Activated CD4-positive, alpha-beta T cell treated with anti-CD3 and anti-CD28 coated beads, Interleukin-2, amount 50 U/mL, for 16 hours (primary cell): ENCODE measurements at places on chromosomes 7 and 10.

- no peak for DNase-seq
Measured at GRCh38 chr10:130751851-130752250, 559.7 kb downstream of the TCERG1L start.

DNA sequence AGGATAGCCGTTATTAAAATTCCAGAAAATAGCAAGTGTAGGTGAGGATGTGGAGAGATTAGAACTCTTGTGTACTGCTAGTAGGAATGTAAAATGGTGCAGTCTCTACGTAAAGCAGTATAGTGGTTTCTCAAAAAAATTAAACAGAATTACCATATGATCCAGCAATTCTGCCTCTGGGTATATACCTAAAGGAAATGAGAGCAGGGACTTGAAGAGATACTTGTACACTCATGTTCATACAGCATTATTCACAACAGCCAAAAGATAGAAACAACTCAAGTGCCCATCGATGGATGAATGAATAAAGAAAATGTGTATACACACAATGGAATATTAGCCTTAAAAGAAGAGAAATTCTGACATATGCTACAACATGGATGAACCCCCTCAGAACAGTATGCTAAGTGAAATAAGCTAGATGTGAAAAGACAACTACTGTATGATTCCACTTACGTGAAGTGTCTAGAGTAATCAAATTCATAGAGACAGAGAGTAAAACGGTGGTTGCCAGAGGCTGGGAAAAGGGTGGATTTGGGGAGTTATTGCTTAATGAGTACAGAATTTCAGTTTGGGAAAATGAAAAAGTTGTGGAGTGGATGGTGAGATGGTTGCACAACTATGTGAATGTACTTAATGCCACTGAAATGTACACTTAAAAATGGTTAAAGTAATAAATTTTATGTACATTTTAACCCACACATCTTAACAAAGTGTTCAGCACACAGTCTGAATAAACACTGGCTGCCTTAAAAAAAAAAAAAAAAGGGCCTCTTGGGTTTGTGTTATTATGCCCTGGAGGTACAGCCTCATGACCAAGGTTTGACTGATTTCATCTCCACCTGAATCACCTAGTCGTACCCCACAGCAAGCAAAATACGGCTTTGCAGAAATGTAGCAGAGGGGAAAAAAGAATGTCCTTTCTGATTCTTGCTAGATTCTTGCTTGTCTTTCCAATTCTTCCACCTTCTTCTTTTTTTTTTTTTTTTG lies 26.2 kb downstream of the BUB3 start:
- DNase-seq: no peak

DNA sequence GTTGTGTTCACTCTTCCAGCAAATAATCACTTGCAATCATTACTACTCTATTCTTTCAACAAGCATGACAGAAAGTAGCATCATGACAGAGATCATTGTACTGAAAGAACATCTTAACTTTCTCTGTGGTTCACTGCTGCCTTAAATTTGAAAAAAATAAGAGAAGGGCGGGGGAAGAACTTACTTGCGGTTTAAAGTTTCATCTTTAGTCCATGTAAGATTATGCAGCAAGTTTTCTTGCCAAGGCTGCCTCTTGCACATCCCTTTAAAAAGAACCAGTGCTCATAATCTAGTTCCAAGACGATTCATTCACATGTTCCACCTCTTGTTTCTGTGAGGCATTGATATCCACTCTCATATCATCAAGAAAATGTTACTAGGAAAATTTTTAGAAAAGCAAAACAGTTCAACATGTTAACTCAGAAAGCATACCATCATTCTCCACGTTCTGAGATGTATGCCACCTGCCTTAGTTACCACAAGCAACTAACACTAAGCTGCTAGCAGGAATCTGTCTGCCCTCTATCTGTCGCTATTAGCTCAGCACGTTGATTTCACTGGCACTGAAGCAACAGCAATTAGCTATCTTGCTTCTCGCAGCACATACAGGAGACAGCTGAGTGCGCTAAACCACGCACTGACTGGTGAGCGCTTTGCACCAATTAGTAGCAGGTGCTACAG lies at the start of gene PCDH15:
TSS of gene PCDH15 (minus strand) at position 491 of the 681 bp plus-strand sequence. CDS start 136,969 bp downstream, outside the sequence.
- no peak for DNase-seq

DNA sequence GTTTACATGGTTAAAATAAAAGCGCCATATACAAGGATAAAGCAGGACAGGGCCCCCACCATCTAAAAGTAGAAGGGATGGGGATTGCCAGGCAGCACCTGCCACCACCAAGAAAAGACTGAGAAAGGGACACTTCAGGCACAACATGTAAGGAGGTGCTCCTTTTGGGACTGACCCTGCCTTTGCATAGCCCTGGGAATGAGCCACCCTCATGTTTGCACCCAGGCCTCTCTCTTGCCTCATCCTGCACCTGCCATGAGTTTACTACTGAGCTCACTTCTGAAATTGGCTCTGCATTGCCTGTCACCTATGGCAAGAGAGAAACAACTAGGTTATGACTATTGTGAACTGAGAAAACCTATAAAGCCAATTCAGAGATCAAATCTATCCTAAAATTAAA lies 489.7 kb downstream of the KCNMA1 start:
- no peak for DNase-seq

- DNase-seq: no peak
Measured at GRCh38 chr7:141097430-141097829, 23.6 kb downstream of the TMEM178B start.

- no peak for DNase-seq
Measured at GRCh38 chr10:63337455-63338251, 128.1 kb downstream of the JMJD1C start.

GRCh38 chr7:50792342-50793119 lies 9.8 kb upstream of the GRB10 start:
- no peak for DNase-seq

DNA sequence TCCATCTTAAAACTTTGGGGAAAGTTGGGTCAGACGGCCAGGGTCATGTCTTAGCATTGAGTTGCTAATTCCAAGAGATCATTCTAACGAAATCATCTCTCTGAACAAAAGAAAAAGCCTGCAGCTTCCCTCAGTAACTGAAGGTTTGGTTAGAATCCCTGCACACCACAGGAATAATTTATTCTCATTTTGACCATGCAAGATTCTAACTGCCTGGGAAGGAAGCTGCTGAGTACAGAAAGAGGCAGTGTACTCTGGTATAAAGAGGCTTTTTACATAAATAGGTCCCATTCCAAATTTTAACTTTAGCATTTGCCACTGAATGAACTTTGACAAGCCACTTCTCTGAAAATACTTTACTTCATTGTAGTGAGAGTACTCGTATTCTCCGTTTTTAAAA lies 76.9 kb upstream of the RSBN1L start:
- DNase-seq: no peak

- DNase-seq: no peak
Measured at GRCh38 chr7:148570510-148570909, 20.1 kb upstream of the C7orf33 start.

- DNase-seq: no peak
Measured at GRCh38 chr7:153847828-153848227, 204.4 kb upstream of the DPP6 start.

- DNase-seq: no peak
Measured at GRCh38 chr7:66076462-66077329, 1.1 kb downstream of the ASL start.

GRCh38 chr7:113548137-113548536 lies 370.7 kb downstream of the PPP1R3A start:
- DNase-seq: no peak

DNA sequence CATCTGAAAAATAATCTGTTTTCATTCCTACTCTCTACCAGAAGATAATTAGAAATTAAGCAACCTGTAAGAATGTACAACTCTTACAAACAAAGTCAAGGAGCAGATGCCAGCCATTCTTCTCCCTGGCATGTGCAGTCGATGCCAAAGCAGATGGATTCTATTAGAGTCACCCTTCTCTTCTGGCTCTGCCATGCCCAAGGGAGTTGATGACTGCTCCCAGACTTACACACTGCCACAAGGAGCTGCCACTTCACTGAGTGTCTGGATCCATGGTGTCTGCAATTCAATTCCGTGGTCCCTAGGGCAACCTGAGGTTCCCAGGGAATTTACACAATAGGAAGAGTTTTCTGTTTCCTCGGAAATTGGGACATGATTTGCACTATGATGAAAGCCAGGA lies 89.1 kb upstream of the IFRD1 start:
- DNase-seq: no peak

GRCh38 chr7:73861305-73861704 lies 346 bp downstream of the TMEM270 start:
- DNase-seq: no peak

DNA sequence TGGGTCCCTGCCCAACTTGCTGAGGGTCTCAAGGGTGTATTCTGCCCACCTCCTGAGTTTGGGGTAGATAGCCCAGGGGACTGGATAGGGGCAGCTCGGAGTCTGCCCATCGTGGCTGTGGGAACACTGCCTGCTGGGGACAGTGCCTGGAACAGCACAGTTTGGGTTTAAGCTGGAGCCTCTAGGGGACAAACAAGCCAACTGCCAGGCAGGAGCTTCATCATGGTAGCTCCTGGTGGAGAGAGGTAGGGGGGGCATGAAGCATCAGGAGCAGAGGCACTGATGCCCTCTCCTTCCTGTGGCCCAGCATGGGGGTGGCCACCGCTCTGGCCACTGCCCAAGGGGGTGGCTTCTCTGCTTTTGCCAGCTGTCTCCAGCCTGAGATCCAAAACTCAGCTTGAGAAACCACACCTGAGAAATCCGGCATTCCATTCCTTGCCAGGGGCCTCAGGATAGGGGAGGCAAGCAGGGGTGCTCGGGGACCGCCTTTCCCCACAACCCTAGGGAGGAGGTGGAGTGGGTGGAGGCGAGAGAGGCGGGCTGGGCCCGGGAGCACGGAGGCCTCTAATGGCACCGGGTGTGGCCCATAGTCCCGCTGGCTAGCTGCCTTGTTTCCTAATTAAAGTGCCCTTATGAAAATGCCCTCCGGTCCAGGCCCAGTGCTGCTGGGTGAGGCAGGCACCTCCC lies 47.6 kb downstream of the UNC5B start:
- DNase-seq: no peak

DNA sequence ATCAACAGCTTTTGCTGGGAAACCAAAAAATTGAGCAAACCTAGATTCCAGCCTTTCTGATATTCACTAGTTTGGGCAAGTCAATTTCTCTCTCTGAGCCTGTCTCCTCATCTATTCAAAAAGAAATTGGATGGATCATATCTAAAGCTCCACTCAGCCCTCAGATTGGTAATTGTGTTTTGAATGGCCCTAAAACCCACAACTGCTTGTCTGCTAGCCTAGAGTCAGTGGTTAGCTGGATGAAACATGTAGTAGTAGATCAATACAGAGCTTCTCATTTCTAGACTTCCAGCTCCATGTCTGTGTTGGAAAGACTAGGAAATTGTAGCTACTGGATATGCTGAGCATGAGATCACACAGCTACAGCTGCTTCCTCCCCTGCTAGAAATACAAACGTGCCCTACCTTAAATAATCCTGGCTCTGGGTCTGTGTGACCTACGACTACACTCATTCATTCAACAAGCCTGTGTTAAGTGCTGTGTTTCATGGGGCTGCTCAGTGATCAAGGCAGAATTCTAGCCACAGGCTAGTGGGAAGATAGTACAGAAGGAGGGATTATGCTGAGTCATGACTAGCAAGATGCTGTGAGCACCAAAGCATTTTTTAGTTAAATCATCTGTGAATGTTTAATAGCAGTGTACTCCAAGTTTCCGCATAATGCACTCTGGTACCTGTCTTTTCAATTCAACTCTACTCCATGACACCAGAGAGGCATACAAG lies 15.7 kb downstream of the DNTT start:
- DNase-seq: no peak

- no peak for DNase-seq
Measured at GRCh38 chr7:50659329-50659965, 94.2 kb upstream of the DDC start.

GRCh38 chr10:15348579-15348978 lies 22.5 kb downstream of the FAM171A1 start:
- no peak for DNase-seq

- peak; percentile 42 for DNase-seq
Measured at GRCh38 chr10:98414932-98415730, at the start of gene PYROXD2. TSS of gene PYROXD2 (minus strand) at chr10:98415182. CDS start at chr10:98415135, 47 bp downstream.

GRCh38 chr7:79352323-79352722 lies 101.1 kb downstream of the MAGI2 start:
- no peak for DNase-seq

- DNase-seq: no peak
Measured at GRCh38 chr10:128812000-128812399, 655.0 kb upstream of the MGMT start.

GRCh38 chr7:823649-824048 lies 8.6 kb upstream of the SUN1 start:
- DNase-seq: no peak

- no peak for DNase-seq
Measured at GRCh38 chr7:2260820-2261219, 18.8 kb downstream of the NUDT1 start.

DNA sequence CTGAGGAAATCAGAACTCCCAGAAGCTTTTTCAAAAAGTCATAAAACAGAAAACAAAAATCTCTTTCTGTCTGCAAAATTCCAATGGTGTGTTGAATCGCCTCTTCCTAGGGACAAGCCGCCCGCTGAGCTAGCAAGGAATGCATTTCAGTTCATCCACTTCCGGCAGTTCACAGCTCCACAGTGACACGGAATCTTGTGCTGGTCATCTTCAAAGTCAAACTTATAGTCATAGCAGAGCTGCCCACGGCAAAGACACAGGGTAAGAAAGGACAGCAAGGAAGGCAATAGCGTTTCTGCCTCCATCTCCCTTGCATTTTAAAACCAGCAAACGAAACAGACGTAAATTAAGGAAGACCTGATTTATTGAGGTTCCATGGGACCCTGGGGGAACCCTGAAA lies 111.2 kb downstream of the GALNT11 start:
- no peak for DNase-seq

GRCh38 chr7:50196719-50197118 lies 103.7 kb upstream of the ZPBP start:
- no peak for DNase-seq

- no peak for DNase-seq
Measured at GRCh38 chr7:138092486-138093028, 16.3 kb downstream of the AKR1D1 start.

- DNase-seq: no peak
Measured at GRCh38 chr7:82506702-82507101, 63.1 kb upstream of the CACNA2D1 start.

- DNase-seq: no peak
Measured at GRCh38 chr10:79133416-79133815, 64.7 kb downstream of the ZMIZ1 start.

- DNase-seq: no peak
Measured at GRCh38 chr10:15378569-15378968, 7.5 kb upstream of the FAM171A1 start.

DNA sequence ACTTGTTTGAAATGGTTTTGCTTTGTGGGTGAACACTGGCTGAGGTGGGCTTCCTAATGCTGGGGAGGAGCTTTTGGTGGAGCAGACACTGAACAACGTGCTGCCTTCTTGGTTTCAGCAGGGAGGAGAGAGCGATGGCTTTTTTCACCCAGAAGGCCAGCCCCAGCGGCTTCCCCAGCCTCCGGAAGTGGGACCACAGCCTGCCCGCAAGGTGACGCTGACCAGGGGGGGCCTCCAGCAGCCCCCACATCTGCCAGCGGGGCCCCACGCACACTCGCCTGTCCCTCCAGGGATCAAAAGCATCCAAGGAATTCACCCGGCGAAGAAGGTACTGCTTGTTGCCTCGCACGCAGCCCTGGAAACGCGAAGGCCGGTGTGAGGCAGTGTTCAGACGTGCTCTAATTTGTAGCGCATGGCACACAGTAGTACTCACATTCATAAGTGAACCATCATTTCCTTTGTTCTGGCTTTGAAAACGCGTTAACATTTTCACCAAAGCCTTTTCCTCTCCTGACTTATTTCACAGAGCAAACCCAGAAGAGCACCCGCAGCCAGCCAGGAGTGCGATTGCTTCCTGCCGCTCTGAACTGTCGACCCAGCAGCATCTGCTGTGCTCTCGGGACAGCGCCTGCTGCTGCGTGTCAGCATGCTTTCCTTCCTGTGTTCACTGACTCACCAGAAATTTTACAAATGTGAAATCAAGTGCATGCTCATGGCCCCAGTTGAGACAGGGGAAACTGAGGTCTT lies 48.4 kb downstream of the SHH start:
- peak; percentile 81 for DNase-seq
